ENCODE measurements at places on chromosomes 6 and 20. TPM values are rescaled to one million over a fixed set of nuclear protein-coding genes. Genes with fewer than 3 reads are reported as not detected.

Gene SLC4A11
- 4.9 TPM for total RNA-seq

Gene DHX16
- 29.6 TPM for total RNA-seq

Gene OR5V1
- total RNA-seq = not detected

Gene PARD6B
- 2.2 TPM for total RNA-seq

Gene CLVS2
- total RNA-seq = not detected

Gene LGSN
- not detected for total RNA-seq

GRCh38 chr6:20333721-20334269 is 67.9 kb upstream of the E2F3 start:
- no peak for DNase-seq

GRCh38 chr6:84282550-84282949 is 55.1 kb upstream of the CEP162 start:
- DNase-seq = no peak

DNA sequence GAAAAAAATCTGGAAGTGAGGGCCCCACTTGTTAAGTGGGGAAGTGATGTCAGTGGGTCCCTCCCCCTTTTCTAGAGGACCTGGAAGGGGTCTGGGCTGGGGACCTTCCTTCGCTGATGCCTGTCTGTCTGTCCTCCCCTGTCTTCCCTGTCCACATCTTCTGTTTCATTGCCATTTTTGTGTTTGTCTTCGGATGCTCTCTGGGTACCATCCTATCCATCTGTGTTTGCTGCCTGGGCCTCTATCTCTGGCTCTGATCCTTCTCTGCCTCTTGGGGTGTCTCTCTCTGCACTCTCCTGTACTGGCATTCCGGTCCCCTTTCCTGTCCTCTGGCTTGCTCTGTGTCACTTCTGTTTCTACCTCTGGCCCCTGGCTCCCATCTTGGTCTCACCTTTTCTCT is 2.3 kb downstream of the TMEM151B start:
- no peak for DNase-seq

- no peak for DNase-seq
These were observed 1.9 kb downstream of the L3MBTL3 start for GRCh38 chr6:130020073-130020906.

GRCh38 chr6:20099156-20099555 is 113.1 kb downstream of the MBOAT1 start:
- DNase-seq = no peak

- no peak for DNase-seq
These were observed 562 bp downstream of the MOCS1 start for GRCh38 chr6:39933669-39934130.

DNA sequence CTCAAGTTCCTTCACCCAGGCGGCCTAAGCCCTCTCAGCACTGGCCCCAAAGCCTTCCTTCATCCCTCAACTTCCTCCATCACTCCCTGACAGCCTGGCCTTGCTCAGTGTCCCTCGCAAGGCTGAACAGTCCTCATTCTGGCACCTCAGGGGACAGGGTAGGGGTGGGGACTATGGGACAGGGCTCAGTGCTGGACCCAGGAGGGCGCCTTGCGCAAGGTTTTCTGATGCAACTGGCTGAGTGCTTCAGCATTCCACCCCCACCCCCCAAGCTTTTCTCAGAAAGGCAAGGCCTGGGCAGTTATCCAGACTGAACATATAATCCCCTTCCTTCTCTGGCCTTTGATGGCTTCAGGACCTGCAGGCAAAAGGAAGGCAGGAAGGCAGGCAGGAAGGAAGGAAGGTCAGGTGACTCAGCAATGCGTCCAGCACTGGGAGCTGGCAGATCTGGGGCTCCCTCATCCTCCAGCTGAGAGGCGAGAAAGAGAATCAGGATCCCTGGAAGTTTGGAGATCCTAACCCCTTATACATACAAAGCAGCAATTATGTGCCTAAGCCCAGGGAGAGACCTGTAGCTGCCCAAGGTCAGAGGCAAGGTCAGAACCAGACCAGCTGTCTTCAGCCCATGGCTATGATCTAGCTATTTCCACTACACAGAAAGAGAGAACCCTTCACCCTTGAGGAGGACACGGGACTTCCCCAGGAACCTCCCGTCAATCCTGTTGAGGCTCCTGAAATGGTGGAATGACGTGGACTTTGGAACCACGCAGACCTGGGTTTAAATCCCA is 8.6 kb upstream of the TRIB3 start:
- no peak for DNase-seq

DNA sequence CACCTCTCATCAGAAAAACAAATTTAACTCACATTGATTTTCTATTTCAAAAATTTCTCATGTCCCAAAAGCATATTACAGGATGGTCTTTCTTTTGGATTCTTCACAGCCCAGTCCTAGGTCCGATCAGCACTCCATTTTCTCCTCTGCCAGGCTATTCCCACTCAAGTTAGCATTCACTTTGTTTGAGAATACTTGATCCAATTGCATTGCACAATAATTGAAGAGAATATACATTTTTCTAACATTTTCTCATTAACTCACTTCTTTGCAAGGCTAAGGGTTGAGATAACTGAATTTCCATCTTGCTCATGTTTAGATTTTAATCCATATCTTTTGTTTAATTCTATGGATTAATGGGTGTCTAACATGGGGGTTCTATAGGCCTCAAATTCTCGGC is 716.1 kb downstream of the QKI start:
- DNase-seq = no peak

- no peak for DNase-seq
These were observed 518.1 kb upstream of the JARID2 start for GRCh38 chr6:14727494-14728395.
